Naive thymus-derived CD8-positive, alpha-beta T cell (primary cell): ENCODE measurements at places on chromosomes 1 and 21. TPM values are rescaled to one million over a fixed set of nuclear protein-coding genes. Genes with fewer than 3 reads are reported as not detected.

Gene LCE2C
- not detected for total RNA-seq

Gene NME7
- 16.0 TPM for total RNA-seq

Gene TEKT2
- total RNA-seq, result not detected

Gene TRPM2
- total RNA-seq, result 0.31 TPM

Gene SAMD11
- total RNA-seq, result not detected

Gene PLCH2
- 16.4 TPM for total RNA-seq

Gene LEFTY2
- not detected for total RNA-seq
